Stimulated activated CD4-positive, alpha-beta T cell treated with anti-CD3 and anti-CD28 coated beads, Interleukin-2, amount 100 ng/mL, for 24 hours (primary cell): ENCODE measurements at places on chromosomes 16 and 17.

GRCh38 chr17:1829216-1829591 lies 498 bp downstream of the SMYD4 start:
- peak; percentile 27 for DNase-seq

DNA sequence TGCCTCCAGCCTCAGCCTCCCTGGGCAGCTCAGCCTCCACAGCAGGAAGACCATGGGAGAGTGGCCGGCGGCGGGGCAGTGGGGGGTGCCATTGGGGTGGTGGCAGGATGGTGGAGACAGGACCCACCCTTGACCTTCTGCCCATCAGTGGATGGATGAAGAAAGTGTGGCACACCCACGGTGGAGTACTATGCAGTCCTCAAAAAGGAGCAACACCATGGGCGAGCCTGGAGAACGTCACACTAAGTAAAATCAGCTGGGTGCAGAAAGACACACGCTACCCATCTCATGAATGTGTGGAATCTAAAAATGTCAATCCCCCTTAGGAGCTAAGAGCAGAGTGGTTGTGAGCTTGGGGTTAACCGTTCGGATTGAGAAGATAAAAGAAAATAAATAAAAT lies 34.8 kb upstream of the ACSF3 start:
- no peak for DNase-seq

GRCh38 chr16:11370084-11370931 lies 25.0 kb downstream of the RMI2 start:
- DNase-seq, result no peak

DNA sequence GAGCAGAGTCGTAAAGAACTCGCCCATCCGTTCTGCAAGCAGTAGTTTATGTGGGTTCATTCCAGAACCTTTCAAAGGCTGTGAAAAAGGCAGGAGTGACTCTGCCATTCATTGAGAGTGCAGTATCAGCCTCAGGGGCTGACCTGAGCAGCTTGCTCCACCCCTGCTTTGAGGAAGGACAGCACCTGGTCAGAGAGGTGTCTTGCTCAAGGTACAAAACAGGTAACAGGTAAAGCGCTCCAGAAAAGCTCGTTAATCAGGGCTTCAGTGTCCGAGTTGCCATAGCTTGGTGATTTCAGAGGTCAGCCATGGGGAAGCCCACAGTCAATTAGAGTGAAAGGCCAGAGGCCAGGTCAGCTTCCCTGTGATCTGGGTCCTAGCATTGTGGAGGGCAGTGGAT lies 251.1 kb downstream of the ABCC12 start:
- no peak for DNase-seq
